ENCODE measurements at places on chromosomes 2 and 18.

- DNase-seq = no peak
These were observed 37.5 kb downstream of the TMEM37 start for GRCh38 chr2:119469131-119469530.

DNA sequence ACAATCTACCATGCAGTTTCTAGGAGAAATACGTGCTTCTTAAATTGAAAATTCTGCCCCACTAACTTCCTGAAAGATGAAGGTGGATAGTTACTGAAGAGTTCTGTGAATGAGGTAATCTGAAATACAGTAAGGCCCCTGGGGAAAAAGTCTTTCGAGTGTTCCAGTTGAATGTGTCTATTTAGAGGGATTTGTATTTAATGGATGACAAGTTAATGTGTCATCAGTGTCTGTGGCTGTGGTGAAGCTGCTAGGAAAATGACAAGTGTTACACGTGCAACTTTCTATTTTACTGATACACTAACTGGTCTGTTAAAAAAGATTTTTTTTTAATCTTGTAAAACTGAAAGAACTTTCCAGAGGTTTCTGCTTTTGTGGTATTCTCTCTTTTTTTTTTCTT, 384.6 kb downstream of the STK39 start:
- no peak for DNase-seq

DNA sequence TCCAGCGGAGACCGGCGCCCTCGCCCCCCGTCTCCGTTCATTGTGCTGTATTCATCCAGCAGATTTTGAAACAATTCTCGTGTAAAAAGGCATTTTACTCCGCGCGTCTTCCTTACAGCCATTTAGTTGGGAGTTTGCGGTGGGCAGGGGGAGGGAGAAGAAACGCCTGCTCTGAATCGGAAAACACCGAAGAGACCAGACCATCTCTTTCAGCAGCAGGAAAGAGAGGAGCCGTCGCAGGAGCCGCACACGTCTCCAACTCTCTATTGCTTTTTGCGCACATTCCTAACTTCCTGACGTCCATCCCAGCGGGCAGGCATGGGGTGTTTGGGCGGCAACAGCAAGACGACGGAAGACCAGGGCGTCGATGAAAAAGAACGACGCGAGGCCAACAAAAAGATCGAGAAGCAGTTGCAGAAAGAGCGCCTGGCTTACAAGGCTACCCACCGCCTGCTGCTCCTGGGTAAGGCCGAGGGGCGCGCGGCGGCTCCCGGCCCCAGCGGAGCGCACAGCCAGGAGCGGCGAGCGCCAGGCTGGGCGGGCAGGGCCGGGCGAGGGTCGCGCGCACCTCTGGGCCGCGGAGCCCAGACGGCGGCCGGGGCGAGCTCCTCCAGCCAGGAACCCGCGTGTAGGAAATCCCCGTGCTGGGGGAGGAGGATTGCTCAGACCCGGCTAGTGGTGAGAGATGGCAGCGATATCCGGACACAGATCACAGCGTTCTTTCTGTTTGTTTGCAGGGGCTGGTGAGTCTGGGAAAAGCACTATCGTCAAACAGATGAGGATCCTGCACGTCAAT, 63.2 kb downstream of the GNAL start:
- DNase-seq = peak; percentile 35

DNA sequence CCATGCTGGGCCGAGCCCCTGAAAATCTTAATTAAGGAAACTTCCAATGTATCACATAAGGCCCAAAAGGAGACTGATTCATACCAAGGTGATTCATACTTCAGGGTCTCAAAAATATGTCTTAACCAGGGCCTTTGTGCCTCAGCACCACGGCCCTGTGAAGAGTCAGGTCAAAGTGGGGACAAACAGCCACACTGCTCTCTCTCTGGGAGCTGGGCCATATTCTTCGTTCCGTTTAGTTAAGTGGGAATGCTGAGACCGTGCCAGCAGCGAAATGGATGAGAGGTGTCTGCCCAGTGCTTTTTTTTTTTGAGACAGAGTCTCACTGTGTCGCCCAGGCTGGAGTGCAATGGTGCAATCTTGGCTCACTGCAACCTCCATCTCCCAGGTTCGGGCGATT, 9.3 kb upstream of the PTMA start:
- no peak for DNase-seq

DNA sequence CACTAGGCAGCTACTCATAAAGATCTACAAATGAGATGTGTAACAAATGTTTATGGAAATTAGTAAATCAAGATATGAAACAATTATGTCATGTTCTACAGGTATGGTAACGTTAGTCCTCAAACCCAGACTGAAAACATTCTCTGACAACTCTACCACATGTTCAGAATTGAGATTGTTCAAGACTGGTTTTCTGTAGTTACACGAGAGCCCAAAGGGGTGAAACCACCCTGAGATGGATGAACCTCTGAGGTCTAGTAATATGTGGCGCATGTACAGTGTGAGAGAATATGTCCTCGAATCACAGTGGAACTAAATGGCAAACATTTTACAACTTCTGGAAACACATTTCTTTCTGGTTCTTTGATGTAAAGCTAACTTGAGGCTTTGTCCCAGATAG, 614.3 kb downstream of the ZEB2 start:
- DNase-seq = no peak

GRCh38 chr2:119809339-119810048, 49.8 kb downstream of the PTPN4 start:
- DNase-seq = no peak

GRCh38 chr2:181953881-181954537, 31.6 kb upstream of the PPP1R1C start:
- DNase-seq = peak; percentile 81

- no peak for DNase-seq
These were observed 338.3 kb downstream of the ALK start for GRCh38 chr2:29583104-29583503.

GRCh38 chr18:48926420-48926857, 24.3 kb downstream of the SMAD7 start:
- DNase-seq = no peak

DNA sequence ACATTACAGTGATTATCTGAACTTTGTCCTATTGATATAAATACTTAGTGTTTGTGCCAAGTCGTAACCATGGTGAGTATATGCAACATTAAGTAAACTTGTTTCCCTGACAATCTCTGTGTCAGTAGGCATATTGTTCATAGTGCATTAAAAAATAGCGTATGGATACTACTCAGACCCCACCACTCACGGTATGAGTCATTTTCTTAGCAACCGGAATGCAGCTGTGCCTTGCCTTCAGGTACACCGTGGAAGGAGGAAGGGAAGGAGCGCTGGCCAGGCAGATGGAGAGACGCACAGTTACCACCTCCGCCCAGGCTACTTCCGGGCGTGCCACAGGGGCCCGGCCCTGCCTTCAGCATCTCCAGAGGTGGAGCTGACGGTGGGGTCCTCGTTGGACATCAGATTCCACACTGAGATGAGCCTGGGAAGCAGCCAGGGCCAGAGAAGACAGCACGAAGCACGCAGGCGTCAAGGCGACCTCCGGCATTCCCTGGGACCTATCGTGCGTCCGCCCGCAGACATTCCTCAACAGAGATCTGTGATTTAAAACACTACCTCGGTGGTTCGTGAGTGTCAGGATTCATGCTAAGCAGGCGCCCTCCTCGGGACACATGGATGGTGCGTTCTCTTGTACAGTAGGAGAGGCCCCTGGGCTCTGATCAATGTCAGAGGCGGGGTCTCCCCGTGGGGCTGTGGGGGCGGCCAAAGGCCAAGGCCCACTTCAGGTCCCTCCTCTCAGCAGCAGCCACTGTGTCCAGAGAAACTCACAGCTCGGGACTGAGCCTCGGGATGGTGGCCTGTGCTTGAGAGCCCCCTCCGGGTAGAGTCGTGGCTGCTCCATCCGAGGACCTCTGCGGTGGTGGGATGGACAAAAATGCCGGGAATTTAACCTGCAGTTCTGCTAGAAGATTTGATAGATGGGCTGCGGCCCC, 82.2 kb upstream of the HDAC4 start:
- DNase-seq = no peak

DNA sequence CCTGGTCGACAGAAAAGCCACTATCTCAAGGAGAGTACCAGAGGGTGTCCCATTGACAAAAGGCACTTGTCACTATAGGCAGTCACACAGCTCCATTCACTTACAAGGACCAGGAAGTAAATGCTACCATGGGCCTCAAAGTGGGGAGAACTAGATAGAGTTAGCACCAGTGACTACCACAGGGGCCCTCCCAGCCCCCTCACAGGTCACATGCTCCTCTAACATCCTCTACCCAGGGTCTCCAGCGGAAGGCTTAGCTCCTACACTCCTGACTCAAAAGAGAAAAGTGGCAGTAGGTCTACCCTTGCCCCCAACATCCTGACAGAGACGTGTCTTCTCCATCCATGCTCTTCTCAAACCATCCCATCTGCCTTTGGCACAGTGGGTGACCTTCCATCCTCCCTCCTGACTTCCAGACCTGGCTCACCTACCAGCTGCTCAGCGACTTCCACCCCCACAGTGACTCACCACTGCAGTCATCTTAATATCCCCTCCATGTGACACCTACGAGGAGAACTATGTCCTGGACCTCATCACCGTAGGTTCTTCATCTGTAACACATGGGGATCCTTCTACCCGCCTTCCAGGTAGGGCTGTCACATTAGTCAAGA, 5.6 kb upstream of the DNMT3A start:
- peak; percentile 72 for DNase-seq

DNA sequence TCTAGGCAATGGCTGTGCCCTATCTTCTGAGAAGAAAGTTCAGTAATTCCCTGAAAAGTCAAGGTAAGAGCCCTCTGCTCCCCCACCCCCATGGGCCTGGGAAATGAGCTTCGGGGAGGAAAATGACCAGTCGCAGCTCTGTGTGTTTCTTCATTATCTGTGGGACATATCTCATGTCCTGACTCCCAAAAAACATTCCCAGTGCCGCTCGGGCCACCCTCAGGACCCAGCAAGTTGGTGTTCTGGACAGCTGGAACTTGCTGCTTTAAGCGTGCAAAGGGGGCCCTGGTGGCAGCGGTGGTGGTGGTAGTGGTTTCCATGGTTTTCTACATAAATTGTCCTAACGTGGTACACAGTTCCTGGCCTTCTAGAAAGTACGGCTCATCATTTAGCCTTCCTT, 17.2 kb upstream of the PRLH start:
- no peak for DNase-seq

- DNase-seq = no peak
These were observed 2.7 kb upstream of the TNS1 start for GRCh38 chr2:218005486-218005885.

- DNase-seq = no peak
These were observed 25.8 kb downstream of the PKP4 start for GRCh38 chr2:158482594-158482993.

DNA sequence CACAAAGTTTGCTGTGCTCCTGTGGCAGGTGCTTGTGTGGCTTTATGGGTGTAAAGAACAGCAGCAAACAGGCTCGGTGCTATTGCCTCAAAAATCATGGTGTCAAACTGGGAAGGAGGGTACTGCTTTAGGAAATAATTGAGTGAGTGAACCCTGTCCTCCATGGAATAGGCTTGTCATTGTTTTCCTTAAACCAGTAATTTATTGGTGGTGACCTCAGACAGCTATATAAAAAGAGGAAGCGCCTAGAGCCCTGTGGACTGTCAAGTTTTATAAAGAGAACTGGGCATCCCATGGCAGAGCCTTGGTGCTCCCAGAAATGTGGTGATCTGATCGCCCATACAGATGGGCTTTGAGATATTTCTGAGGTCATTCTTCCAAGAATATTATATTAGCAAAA, 4.7 kb upstream of the CXCR4 start:
- no peak for DNase-seq

DNA sequence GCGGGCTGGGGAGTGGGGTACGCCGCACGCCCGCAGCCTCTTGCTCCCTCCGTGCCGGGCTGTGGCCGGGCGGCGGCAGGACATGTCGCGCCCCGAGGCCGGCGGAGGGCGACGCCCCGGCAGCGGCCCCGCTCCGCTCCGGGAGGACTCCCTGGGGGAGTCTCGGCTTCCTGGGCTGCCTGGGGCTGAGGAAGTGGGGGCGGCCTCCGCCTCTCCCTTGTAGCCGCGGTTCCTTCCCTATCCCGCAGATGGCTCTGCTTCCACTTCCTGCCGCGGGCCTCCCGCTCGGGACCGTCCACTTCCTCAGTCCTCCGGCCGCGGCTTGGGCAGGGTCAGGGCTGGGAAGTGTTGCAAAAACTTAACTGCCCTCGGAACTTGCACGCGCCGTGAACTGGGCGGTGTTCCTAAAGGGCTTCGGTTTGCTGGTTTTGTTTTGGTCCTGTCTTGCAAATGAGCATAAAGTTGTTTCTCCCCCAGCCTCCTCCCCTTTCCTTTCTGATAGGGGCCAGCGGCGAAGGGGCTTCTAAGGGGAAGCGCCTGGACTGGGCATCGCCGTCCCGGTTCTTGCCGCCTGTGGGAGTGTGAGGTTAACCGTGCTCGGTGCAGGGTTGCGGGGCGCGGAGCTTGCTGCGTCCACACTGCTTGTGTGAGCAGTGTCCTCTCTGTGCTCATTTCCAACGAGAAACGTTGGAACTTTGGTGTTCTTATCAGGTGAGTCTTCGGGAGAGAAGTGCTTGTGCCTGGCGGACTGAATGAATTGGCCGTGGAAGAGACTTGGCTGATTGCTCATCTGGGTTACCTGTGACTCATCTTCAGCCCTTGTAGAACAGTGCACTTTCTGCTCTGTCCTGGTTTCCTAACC, 600 bp downstream of the RALB start:
- peak; percentile 55 for DNase-seq

- DNase-seq = peak; percentile 5
These were observed 151.0 kb upstream of the COPS8 start for GRCh38 chr2:236934656-236935055.

- DNase-seq = no peak
These were observed 88.5 kb downstream of the TGIF1 start for GRCh38 chr18:3538456-3538855.

DNA sequence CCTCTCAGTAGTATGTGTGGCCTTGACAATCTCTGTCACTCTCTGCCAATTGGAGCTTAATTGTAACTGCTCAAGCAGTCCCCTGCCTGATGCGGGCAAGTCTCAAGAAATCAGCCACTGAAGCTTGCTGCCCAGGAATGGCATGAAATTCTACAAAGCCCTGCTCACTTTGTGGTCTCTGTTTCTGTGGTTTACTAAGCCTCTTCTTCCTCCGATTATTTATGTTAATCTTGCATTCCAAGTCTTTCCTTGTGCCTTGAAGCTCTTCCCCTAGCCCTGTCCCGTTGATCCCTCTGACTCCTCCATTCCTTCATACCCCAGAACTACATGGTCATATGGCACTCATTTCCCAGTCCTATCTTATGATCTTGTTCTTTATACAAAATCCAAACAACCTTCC, 489.3 kb upstream of the CHST9 start:
- no peak for DNase-seq

Data from stimulated activated CD8-positive, alpha-beta memory T cell treated with anti-CD3 and anti-CD28 coated beads, Interleukin-4, amount 100 ng/mL, for 48 hours (primary cell).